ENCODE measurements at places on chromosomes 11 and 22. TPM values are rescaled to one million over a fixed set of nuclear protein-coding genes. Genes with fewer than 3 reads are reported as not detected.

GRCh38 chr11:8241373-8242117 is 22.1 kb downstream of the LMO1 start:
- DNase-seq = no peak

The DBX1 gene
- not detected for total RNA-seq

DNA sequence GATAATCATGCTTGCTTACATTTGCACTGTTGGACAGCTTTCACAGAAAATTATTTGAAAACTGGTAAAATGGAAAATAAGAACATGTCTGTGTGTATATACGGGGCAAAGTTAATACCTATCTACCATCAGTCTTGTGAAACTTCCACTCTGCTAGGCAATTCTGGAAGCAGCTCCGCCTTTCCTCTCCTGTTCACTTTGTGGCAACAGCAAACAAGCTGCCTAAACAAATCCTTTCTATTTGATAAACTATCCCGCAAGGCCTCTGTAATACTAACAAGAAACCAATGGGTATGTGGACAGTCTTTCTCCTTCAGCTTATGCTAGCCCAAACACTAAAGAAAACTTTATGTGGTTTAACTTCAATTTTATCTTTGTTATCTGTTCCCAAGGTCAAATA is 39.2 kb upstream of the RAPSN start:
- DNase-seq = no peak

The IGLL5 gene
- total RNA-seq = not detected

DNA sequence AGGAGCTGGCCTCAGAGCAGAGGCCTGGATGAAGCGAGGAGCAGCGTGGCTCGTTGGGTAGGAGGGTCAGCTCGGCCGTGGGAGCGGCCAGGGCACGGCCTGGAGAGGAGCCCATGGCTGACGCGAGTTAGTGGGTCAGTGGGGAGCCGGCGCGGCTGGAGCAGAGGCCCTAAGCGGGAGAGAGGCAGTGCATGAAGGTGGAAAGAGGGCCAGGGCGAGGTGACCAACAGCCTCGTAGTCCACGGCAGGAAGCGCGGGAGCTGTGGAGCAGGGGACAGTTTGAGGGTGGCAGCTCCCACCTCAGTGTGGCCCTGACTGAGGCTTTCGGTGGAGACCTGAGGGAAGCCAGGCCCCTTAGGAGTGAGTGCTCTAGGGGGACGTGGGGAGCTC is 24.1 kb downstream of the DCPS start:
- no peak for DNase-seq

GRCh38 chr22:18113680-18114394 is 3.2 kb downstream of the TUBA8 start:
- no peak for DNase-seq

DNA sequence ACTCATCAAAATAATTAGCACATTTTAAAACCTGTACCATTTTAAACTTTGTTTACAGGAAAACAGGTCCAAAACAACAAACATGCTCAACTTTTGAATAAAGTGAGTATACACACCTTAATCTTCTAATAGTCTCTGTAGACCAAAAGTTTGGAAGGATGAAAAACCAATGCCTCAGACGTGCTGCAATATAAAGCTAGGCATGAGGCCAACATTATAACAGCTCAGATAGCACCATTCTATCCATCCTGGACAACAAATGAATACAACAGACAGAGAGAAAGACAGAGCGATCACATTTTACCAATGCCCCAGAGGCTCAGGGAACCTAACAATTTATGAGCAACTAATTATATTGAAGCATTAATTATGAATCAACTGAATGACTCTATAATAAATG is 77.0 kb downstream of the PAK1 start:
- no peak for DNase-seq

The APOA1 gene
- total RNA-seq = 0.91 TPM

The KRTAP5-7 gene
- total RNA-seq = 0.18 TPM

The ACTN3 gene
- not detected for total RNA-seq

The ENTHD1 gene
- not detected for total RNA-seq

DNA sequence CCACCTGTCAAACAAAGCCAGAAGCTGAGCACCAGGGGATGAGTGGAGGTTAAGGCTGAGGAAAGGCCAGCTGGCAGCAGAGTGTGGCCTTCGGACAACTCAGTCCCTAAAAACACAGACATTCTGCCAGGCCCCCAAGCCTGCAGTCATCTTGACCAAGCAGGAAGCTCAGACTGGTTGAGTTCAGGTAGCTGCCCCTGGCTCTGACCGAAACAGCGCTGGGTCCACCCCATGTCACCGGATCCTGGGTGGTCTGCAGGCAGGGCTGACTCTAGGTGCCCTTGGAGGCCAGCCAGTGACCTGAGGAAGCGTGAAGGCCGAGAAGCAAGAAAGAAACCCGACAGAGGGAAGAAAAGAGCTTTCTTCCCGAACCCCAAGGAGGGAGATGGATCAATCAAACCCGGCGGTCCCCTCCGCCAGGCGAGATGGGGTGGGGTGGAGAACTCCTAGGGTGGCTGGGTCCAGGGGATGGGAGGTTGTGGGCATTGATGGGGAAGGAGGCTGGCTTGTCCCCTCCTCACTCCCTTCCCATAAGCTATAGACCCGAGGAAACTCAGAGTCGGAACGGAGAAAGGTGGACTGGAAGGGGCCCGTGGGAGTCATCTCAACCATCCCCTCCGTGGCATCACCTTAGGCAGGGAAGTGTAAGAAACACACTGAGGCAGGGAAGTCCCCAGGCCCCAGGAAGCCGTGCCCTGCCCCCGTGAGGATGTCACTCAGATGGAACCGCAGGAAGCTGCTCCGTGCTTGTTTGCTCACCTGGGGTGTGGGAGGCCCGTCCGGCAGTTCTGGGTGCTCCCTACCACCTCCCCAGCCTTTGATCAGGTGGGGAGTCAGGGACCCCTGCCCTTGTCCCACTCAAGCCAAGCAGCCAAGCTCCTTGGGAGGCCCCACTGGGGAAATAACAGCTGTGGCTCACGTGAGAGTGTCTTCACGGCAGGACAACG is 11.7 kb downstream of the CXCR5 start:
- no peak for DNase-seq

DNA sequence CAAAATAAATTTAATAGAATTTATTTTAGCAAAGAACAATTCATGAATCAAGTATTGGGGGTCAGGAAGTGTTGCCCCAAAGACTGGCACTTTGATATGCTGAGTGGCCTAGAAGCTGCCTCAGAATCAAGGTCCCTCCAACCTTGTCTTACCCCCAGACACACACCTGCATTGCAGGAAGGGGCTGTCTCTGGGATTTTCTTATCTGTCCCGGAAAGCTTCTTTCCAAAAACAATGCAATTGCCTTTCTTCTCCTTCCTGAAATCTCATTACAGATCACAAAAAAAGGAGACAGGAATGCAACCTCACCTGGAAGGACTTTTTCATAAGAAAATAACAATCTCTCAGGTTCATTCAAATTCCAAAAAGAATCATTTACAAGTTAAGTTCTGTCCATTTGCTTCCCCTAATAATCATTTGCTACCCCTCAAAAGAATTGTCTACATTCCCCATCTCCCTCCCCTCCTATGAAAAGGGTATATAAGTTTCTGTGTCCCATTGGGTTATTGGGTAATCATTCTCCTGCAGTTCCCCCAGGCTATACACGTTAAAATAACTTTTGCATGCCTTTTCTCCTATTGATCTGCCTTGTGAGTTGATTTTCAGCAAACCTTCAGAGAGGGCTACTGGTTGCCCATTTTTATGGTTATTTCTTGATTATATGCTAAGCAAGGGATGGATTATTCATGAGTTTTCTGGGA is 21.3 kb downstream of the OR10A6 start:
- DNase-seq = no peak

DNA sequence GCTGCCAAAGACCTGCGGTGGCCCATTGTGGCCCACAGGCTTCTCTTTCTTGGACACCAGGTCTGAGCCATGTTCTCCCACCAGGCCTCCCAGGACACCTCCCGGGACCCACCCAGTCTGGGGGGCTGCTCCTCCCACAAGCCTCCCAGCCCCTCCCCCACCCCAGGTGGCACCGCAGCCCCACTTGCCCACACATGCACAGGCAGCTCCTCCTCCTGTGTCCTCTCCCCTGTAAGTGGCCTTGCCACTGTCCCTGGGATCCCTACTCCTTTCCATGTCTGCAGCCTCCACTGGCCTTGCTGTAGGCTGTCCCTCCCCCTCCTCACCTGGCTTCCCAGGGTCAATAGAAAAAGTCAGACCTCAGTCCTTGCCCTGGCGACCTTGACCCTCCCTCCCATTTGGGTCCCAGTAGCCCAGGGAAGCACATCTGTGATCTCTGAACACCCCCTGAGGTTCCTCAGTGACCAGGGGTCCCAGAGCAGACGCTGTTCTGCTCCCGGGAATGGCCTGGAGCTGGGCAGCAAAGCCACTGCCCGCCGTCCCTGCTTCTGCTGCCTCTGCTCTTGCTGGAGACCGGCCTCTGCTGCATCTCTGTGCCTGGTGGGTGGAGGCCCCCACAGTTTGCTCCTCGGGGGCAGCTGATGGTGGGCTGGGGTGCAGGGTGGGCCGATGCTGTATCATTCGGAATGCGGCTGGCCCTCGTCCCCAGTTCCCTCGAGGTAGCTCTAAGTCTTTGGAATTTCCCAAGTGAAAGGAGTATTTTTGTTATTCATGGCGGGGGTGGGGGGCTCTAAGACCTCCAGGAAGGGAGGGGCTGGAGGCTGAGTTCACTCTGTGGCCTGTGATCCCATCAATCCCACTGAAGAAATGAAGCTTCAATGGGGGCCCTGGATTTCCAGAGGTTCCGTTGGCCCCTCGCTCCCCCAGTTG is 43.6 kb downstream of the ARHGAP8 start:
- no peak for DNase-seq

DNA sequence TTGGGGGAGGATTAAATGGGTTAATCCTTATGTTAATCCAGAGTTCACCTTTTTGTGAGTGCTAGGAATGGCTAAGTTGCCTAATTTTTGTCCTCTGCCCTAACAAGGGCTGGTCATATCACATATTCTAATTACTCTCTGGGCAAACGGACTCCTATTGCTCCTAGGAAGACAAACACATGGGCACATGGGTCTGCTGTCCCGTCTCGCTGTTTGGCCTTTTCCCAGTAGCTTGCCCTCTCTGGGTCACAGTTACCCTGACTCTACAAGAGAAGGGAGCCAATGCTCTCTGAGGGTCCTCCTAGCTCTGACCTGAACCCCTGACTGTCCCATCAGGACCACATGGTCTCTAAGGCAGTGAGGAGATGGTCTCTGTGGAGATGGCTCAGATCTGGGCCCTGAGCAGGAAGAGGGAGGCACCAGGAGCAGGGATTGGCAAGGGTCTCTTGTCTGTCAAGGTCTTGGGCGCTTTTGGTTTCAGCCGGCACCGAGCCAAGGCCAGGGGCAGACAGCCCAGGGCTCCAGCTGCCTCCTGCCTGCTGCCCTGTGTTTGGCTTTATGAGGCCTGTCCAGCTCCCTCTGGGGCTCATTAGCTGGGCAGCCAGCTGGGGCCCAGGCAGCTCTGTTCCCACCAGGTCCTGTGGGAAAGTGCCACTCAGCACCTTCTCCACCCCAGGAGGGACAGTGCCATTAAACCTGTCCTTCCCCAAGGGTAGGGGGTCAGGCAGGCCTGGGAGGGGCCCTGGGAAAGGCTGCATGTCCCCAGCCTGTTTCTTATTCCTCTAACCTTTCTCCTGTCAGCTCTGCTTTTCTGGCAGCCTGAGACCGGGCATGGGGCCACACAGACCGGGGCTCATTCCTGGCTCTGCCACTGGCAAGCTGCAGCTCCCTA is 559.9 kb downstream of the MN1 start:
- DNase-seq = peak; percentile 12

The APOBEC3B gene
- not detected for total RNA-seq

All from cerebellum (tissue), 4 donors.